HT1080 (cell line): ENCODE measurements at places on chromosomes 13 and 19. TPM values are rescaled to one million over a fixed set of nuclear protein-coding genes. Genes with fewer than 3 reads are reported as not detected.

DNA sequence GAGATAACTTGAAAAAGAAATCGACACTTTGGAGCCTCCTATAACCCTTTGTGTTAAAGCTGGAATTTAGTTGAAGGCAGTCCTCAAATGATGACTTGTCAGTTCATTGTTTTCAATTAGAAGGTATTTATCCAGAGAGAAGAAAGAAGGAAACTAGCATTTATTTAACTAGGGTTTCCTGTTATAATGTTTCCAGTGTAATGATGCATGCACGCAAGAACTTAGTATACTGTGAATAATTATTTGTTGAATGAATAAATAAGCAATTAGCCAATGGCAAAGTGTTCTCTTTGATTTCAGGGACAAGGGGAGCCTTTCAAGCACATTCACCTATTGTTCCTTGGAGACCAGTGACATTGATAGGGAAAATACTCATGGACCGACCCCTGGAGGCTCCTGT, 307.4 kb downstream of the KLF5 start:
- no peak for DNase-seq

DNA sequence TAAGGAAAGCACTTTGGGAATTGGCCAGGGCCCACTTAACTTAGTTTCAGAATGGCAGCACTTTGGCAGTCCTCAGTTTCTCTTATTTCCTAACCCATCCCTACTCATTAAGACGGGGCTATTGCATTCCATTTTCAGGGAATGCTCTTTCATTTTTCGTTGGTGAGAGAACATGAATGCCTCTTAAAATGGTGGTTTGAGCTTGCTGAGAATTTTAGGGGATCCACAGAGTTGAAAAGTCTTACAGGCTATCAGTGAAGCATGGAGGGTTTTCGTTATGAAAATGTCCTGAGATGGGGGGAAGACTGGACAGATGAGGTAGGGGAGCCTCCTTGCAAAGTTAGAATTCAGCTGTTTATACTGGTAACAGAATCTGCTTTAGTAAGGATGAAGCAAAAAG, 71.4 kb downstream of the LRCH1 start:
- DNase-seq = no peak

DNA sequence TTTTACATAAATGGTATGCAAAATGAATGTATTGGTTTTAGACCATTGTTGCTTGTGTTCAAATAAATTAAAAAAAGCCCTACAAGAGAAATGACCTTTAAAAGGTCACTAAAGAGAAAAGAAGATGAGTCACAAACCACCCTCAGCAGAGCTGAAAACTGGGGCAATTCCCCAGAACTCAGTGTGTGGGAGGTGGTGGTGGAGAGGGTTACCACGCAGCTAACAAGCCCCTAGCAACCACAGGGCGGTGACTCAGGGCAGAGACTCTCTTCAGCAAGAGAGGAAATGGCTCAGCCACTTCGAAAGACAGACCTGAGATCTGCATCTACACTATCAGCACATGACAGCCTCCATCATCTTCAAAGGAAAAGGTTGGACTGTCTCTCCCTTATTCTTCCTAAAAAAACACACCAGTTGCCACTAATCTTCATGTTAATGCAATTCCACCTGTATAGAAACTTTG, 29.4 kb upstream of the NDFIP2 start:
- peak; percentile 98 for DNase-seq

GRCh38 chr13:103973740-103974139, 907.5 kb upstream of the SLC10A2 start:
- no peak for DNase-seq

DNA sequence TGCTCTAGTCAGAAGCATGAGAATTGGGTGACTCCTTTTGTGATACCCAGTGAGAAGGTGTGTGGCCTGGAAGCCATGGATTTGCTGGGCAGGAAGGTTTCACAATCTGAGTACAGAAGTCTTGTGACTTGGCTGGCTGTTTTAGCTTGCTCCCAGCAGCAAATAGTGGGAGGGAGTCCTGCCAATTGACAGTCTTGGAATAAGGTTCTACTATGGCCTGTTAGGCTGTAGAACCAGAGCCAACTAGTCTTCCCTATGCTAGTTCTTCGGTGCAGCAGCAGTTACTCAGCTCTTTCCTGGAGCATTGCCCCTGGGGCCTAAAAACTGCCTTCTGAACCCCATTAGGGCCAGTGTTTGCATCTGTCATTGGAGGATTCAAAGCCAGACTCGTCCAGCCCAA, 1935.4 kb upstream of the PCDH20 start:
- DNase-seq = no peak

DNA sequence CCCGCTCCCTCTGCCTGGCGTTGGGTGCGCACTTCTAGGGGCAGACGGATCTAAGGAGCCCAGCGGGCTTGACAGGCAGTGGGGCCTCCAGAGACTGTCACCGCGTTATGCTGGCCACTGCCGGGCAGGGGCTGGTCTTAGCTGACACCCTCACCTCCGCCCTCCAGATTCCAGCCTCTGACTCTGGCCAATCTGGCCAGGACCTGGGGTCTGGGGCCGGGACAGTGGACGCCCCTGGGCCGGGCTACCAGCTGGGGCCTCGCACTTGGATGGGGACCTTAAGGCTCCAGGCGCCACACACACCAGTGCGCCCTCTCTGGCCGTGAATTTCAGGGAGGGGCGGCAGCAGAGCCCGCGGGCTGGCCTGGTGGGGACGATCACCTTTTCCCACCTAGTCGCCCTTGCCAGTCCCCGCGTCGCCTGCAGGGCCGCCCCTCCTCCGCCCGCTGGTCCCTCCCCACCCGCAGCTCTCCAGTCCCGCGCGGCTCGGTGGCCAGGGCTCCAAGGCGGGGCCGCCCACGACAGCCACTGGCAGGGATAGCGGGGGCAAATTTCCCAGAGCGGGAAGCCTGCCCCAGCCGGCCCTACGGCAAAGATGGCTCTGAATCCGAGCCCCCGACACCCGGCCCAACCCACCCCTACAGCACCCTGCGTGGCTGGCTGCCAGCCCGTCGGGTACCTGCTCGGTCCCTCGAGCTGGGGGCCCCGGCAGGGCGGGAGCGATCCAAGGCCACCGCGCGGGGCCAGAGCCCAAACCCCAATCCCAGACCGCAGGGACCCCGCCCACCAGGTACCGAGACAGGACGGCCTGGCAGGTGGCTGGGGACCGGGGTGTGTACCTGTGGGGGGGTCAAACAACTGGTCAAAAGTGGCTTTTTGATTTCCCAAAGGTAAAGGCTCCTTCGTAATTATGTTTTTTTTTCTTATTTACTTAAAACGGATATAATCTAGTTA, 6.1 kb upstream of the ZNF98 start:
- no peak for DNase-seq

The LHFPL6 gene
- 17.8 and 18.4 TPM in 2 replicates for total RNA-seq

The SIAH3 gene
- total RNA-seq = 0.02 TPM in 1 of 2 replicates, not detected in the other

The OR7C1 gene
- total RNA-seq = not detected in 2 replicates

The SERP2 gene
- not detected in 2 replicates for total RNA-seq
